ENCODE measurements at places on chromosomes 6 and 20.

- DNase-seq, result no peak
These were observed 87.4 kb downstream of the NOL4L start for GRCh38 chr20:32497589-32498224.

DNA sequence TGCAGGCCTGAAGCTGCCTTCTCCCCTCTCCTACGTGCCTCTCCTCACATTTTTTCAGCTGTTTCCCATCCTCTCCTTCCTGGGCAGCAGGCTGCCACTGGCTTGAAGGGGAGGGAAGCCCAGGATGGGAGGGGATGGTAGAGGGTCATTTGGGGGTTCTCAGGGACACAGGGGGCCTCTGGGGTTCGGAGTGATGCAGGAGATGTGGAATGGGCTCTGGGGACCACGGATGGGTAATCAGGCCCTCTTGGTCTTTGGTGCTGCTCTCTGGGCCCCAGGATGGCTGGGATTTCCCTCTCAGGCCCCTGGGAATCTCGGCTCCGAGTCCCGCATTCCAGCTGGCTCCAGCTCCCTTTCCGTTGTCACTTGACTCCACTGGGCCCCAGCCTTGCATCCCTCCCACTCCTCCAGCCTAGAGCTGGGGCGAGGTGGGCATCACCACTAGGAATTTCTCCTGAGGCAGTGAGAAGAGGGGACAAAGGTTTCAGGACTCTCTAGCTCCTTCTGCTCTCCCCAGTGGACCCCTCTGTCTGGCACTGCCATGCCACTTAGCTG, 2.0 kb upstream of the DDR1 start:
- no peak for DNase-seq

DNA sequence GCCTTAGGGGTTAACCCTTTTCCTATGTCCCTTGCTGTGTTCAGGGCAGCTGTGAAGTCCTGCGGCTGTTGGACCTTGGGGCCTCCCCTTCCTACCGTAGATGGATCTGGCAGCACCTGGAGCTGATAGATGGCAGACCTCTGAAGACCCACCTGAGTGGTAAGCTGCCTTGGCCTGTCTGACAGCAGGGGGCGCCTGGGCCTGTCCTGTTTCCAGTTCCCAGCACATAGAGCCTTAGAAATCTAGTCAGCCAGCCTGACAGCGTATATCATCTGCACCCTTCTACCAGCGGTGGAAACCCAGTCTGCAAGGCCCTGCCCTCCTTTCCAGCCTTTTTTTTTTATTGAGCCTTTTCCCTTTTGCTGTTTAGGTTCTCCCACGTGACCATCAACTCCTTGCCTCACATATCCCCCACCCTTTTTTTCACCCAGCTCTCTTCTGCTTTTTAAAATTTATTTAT, 26.6 kb downstream of the CNBD2 start:
- DNase-seq, result peak; percentile 56

- no peak for DNase-seq
These were observed 162.2 kb upstream of the THEMIS start for GRCh38 chr6:128062882-128063603.

DNA sequence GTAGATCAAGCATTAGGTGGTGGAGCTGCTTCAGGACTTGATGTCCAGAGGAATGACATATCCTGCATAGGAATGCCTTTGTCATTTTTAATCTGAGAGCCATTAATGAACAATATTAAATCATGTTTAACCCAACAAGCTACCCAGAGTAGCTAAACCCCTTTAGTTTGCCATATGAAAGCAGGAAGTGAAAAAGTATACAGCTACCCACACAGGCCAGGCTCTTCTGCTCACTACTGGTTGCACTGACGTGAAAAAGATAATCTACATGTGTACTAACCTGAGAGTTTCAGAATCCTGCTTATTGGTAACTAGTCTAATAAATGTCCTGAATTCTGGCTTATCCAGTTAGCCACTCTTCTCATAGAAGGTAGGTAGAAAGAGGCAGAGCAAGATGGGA, 19.9 kb downstream of the GLYATL3 start:
- DNase-seq, result no peak

GRCh38 chr6:52162940-52163908, 23.0 kb upstream of the IL17A start:
- no peak for DNase-seq

Measured in HFF-Myc (cell line).